ENCODE measurements at places on chromosomes 3 and 15.
A peak's percentile ranks its signal among the peaks of the same experiment; 100 is the strongest.

- no peak for DNase-seq
Measured at GRCh38 chr3:35338186-35338585, 301.1 kb upstream of the ARPP21 start.

GRCh38 chr15:51775967-51776816 lies 24.8 kb downstream of the TMOD2 start:
- peak; percentile 36 for DNase-seq

GRCh38 chr15:96336596-96337364 lies 6.3 kb downstream of the NR2F2 start:
- DNase-seq, result no peak

GRCh38 chr3:192840143-192840836 lies 77.4 kb downstream of the MB21D2 start:
- no peak for DNase-seq

DNA sequence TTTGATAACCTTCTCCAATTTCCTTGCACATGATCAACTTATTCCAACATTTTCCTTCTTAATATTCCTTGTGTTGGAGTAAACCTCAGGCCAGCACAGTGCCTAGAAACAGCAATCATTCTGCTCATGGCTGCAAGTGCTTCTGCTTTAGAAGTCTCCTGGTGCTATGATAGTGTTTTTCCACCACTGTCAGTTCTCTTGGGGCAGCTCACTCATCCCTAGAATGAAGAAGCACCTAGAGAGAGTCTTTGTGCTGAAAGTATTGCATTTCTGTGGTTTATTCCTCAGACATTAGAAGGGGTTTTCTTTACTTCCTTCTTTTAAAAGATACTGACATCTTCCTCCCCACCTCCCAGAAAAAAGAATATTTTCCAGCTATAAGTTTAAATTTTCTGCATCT lies 183.5 kb downstream of the RYR3 start:
- no peak for DNase-seq

GRCh38 chr3:159620873-159621272 lies 367.8 kb upstream of the IL12A start:
- DNase-seq, result no peak

DNA sequence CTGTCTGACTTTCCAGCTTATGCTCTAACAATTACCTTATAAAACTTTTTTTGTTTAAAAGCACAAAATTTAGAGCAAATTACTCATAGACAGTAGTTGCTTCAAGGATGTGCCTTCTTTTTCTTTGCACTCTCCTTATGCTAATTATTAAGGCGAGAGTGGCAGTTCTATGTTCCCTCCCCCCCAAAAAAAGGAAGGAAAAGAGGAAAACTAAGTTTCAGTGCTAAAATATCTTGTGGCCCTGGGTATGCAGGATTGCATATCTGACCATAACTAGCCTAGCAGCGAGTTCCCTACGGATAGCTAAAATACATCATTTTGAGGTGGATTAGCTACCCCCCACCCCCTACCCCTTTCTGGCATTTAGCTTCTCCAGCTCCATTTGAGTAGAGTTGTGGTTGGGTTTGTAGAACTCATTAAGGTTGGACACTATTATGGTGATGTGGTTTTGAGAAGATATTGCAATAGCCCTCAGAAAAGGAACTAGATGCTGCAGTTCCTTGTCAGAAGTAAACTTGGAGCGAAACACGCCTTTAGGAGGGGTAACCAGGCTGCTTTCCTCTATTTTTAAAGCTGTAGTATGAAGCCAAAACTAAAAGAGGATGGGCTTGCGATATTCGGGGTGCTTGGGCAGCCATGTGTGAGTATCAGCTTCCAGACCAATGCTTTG lies 174.6 kb downstream of the AKAP13 start:
- DNase-seq, result no peak

DNA sequence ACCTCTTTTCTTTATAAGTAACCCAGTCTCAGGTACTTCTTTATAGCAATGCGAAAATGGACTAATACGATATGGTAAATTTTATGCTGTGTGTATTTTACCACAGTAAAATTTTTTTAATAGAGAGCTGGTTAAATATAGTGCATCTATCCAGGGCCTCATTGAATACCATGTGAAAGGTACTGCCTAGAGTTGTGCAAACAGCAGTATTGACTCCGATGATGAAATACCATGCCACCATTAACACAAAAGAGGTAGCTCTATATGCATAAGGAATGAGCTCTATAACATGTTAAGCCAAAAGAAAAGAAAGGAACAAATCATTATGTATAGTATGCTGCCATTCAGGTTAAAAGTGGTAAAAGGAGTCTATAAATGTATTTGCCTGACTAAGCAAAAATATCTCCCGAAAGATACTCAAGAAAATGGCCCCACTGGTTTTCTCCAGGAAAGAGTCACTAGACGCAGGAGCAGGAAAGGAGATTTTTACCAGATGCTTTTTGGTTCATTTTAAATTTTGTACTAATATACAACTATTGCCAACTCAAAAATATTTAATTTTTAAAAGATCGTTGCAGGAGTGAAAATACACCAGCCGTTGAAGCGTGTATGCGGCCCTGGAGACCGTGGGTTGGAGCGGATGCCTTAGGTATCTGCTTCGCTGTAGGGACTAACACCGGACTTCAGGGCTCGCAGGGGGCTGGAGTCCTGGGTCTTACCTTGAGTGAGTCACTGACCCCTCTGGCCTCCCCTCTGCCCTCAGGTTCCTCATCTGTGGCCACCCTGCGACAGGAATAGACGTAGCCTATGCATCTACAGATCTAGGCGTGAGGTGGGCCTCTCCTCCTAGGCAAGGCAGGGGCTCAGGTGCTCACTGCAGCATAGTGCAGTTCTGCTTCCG lies 120.1 kb downstream of the CHSY1 start:
- DNase-seq, result no peak

- no peak for DNase-seq
Measured at GRCh38 chr3:186032321-186032720, 76.6 kb downstream of the ETV5 start.

DNA sequence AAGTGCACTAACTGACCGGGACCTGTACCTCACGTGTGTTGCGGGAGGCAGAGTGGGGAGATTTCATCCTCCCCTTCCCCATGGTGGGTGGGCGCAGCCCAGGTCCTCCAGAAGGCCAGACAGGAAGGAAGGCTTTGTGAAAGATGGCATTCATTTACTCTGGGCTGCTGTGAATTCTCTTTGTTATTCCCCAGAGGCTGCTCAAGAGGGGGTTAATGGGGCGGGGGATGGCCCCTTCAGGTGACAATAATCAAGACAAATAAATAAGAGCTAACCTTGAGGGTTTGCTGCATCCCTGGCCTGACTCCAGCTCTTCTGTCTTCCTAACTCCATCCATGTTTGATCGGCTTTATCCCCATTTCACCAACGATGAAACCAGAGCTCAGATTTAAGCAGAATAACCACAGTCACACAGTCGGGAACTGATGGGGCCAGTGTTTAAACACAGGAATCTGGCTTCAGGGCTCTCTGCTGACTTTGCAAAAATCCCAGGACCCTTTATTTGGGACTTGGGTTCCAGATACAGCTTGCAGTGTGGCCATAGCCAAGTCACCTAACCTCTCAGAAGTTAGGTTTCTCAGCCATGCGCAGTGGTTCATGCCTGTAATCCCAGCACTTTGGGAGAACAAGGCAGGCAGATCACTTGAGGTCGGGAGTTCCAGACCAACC lies 16.5 kb downstream of the PIF1 start:
- DNase-seq, result no peak

DNA sequence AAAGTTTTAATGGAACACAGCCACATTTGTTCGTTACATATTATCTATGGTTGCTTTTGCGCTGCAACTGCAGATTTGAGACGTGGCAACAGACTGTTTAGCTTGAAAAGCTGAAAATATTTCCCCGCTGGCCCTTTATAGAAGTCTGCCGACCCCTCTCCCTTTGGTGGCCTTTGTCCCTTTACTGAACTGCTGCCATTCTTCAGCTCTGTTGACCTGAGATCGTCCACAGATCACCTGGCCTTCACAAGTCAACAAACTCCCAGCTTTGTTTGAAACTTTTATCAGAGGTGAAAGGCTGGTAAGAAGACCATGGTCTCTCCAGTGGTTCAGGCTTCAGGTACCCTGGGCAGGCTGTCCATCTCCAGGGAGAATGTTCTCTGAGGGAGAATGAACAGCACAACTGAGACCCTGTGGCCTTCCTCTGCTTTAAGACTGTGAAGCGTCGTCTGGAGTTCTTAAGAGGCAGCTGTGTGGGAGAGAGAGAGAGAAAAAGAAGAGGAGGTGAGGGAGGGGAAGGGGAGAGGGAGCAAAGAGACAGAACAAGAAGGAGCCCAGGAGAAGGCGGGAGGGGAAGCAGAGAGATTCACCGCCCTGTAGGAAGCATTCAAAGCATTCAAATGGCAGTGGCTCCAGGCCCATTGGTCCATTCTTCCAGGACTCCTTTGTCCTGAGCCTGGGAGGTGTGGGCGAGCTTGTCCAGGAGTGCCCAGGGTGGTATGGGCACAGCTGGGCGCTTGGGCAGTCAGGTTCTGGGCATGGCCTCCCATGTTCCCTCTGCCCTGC lies 53.7 kb upstream of the INSYN1 start:
- DNase-seq, result no peak

DNA sequence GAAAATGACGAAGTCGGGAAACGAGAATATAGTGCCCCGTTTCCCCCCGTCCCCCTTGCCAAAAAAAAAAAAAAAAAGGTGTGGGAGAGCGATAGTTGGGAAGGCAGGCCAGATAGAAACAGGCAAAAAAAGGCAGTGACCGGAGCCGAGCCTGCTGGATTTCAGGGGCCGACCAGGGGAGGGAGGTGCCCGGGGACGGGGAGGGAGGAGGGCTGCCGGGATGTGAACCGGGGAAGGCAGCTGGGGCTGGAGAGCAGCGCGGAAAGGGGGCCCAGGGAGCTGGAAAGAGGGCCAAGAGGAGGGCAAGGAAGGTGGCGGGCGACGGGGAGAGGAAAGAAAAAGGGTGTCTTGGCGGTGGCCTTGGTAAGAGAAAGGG lies 837 bp downstream of the LRRN1 start:
- DNase-seq, result no peak

GRCh38 chr15:91921843-91922198 lies 68.3 kb downstream of the SLCO3A1 start:
- no peak for DNase-seq

DNA sequence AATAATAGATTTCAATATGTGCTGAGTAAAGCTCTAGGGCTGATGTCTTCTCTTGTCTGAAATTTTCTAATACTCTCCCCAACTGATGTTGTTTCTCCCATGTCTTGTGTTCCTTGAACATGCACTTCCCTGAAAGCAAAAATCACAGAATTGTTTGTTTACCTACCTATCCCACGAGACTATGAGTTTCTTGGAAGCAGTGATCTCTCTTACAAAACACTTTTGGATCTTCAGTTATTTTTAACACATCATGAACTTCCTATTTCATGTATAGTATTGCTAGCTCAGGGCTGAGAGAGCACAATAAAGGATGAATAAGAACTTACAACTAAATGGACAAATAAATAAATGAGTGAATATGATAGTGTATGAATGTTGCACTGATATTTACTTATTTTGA lies 365.0 kb downstream of the ROBO2 start:
- no peak for DNase-seq

- DNase-seq, result no peak
Measured at GRCh38 chr3:113438224-113438623, 3.1 kb downstream of the CFAP44 start.

DNA sequence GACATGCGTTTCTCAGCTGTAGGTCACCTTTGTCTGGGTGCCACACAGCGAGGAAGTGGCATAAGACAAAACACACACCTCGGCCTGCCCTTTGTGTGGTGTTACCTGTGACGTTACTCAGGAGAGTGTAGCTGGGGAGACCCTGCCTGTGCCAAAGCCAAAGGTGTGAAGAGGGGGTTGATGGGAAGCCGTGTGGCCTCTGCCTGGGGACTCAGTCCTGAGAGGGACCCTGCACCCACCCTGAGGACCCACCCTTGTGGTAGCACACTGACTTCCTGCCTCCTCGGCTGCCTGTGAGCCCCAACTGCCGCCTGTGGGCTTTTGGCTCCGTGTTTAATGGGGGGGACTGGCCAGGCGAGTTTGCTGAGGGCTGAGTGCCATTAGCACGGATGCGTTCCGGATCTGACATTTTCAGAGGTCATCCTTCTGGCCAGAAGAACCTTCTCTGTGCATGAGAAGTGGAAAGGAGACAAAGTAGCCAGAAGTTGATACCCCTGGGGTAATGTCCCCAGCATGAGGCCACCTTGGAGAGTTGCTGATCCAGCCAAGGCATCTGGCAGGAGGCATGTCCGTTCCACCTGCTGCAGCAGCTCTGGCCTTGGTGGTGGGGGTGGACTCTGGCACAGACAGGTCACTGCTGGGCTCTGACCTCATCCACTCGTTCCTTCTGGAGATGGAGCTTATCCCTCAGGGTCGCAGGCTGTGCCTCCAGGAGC lies 51.8 kb upstream of the FURIN start:
- DNase-seq, result no peak

GRCh38 chr3:183161552-183162336 lies 790 bp downstream of the LAMP3 start:
- peak; percentile 58 for DNase-seq

GRCh38 chr15:48584812-48585563 lies 60.5 kb downstream of the FBN1 start:
- DNase-seq, result no peak

GRCh38 chr3:64677961-64678716 lies 9.7 kb downstream of the ADAMTS9 start:
- DNase-seq, result no peak

DNA sequence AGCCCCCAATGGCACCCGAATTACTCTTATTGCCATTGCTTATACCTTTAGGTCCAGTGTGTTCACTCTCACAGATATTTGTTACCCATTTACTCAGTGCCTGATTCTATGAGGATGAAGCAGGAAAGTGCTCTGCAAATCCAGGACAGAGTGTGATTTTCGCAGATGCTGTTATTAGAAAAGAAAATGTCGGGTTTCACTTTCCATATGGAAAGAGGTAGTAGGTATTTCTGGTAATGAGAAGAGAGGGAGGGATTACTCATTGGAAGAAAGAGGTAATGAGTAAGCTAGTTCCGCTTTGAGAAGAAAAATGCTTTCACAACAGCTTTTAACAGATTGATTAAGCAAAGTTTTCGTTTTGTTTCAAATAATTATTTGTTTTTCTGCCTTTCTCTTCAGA lies 336.3 kb upstream of the CFAP20DC start:
- DNase-seq, result peak; percentile 44

DNA sequence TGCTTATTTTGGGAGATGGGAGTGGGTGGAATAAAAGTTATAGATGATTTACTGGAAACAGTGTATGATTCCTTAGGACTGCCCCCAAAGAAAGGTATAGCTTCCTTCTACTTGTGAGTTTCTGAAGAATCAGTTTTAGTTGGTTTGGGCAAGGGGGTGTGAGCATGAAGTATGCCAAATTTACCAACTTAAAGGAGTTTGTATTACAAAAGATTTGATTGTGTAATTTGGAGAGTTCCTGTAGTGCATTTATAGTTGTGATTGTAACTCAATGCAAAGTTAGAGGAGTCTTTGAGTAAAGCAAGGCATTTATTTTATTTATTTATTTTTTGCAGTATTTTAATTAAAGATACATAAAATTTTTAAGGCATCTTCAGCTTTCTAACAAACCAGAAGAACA lies 42.8 kb downstream of the TSC22D2 start:
- DNase-seq, result no peak

- no peak for DNase-seq
Measured at GRCh38 chr15:98776607-98777281, 128.4 kb downstream of the IGF1R start.

All from GM19239 (cell line).